Stimulated activated CD4-positive, alpha-beta T cell treated with anti-CD3 and anti-CD28 coated beads, Interleukin-12 subunit alpha, Interleukin-12 subunit beta, amount 100 ng/mL, for 48 hours (primary cell): ENCODE measurements at places on chromosomes 3 and 15.

GRCh38 chr3:169579116-169579710 is 84.3 kb downstream of the MECOM start:
- DNase-seq = no peak

DNA sequence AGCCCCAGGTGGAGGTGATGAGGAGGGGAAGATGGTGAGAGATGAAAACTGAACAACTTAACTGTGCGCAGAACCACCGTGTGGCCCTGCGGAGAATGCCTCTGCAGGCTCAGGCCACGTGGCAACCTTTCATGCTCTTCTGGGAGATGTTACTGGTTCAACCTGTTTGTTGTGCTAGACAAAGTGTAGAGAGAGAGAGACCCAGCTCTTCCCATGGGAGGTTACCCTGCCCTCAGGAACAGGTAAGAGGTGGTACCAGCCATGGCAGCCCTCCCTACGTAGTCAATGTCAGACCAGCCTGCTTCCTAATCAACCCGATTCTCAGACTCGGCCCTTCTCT is 37.0 kb upstream of the HACD2 start:
- DNase-seq = no peak

DNA sequence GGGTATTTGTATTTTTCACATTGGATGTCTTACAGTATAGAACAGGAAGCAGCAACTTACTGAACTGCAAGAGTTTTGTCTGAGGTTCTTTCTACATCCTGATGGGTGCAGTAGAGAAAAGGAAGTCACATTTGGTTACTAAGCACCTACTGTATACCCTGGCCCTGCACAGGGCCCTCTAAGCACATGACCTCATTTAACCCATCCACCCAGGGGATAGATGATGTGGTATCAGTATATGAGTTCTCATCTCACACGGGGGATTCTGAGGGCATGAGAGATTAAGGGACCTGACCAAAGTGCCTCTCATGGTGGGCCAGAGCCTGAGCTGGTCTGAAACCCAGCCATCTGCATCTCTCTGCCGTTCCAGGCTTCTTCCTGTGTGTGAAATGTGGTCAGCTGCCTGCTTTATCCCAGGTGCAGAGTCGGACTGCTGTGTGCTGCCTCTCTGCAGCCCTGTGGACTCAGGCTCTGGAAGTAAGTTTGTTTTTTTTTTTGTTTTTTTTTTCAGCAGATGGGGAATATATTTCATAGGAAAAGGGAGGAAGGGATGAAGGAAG is 17.9 kb downstream of the SLC6A11 start:
- DNase-seq = no peak

GRCh38 chr3:157074490-157074889 is 85.5 kb downstream of the CCNL1 start:
- no peak for DNase-seq

GRCh38 chr3:47377186-47377585 is 3.6 kb upstream of the PTPN23 start:
- DNase-seq = no peak

DNA sequence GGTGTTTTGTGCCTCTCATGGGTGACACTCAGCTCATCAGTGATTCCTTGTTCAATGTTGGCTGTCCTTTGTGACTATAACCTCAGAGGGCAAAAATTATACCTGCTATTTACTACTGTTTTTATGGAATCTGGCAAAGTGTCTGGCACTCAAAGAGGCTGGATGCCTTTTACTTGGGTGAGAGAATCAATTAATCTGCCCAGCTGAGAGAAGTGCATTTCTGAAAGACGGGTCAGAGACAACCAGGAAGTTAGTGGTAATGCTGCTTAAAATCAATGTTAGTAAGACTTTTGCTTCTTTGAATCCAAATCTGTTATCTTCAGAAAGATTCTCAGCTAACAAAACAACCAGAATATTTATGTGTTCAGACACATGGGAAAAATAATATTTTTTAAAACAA is 436.2 kb upstream of the SUCLG2 start:
- DNase-seq = no peak

GRCh38 chr3:184261270-184261853 is at the start of gene CAMK2N2:
Gene CAMK2N2 (minus strand): TSS chr3:184261553. CDS start chr3:184261285, 268 bp downstream.
- no peak for DNase-seq

DNA sequence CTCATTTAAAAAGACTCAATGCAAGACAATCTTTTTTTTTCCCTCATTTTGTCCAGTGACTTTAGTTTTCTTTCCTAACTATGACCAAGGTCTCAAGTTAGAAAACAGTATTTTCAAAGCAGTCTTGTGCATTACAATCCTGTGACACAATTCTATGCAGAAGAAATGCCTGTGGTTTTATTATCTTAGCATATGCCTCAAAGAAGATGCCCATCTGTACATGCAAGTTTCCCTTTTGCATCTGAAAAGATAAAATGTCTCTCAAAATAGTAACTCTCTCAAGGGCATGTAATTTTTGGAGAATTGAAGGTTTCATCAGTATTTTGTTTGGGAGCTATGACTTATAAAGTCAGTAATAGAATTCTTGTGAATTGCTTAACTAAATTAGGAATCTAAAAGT is 292.0 kb upstream of the SUCLG2 start:
- no peak for DNase-seq

DNA sequence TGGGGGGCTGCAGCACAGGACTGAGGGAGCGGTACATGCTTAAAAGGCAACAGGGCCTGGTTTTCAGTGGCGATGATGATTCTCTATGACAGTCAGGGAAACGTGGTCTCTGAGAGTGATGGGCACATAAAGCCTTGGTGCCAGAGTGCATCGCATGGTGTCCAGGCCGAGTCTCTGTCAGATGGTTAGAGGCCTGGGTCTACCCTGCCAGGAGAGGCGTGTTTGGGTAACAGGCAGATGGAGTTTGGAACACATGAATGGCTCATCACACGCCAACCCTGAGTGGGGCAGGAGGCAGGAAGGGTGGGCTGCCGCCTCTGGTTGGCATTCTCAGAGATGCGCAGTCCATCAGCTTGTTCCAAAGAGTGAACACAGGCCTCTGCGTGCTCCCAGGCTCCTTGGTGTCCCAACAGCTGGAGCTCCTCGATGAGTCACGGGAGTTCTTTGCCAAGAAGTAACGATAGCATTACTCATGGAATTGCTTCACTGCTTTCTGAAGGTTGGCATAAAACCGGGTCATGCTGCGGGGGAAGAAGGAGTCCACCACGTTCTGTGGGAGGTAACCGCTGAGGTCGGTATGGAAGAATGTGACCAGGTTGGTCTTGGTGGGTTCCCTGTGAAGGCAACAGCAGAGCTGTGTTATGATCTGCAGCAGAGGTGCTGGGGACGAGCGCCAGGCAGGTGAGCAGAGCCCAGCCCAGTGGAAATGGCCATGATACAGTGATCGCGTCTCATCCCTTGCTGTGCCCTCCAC is 11.0 kb downstream of the STARD5 start:
- no peak for DNase-seq

GRCh38 chr3:176651622-176652021 is 545.7 kb downstream of the TBL1XR1 start:
- no peak for DNase-seq

GRCh38 chr3:197124713-197125112 is 95.1 kb upstream of the MELTF start:
- no peak for DNase-seq

- no peak for DNase-seq
Measured at GRCh38 chr15:78307976-78308375, 8.6 kb upstream of the SKIC8 start.

GRCh38 chr3:71067977-71068654 is 515.4 kb downstream of the FOXP1 start:
- DNase-seq = no peak

GRCh38 chr15:27884726-27885125 is 214.4 kb downstream of the OCA2 start:
- DNase-seq = no peak

- DNase-seq = no peak
Measured at GRCh38 chr3:166052440-166052839, 215.2 kb upstream of the BCHE start.

GRCh38 chr3:41960826-41961750 is 815 bp downstream of the ULK4 start:
- peak; percentile 41 for DNase-seq

- no peak for DNase-seq
Measured at GRCh38 chr3:31055757-31056156, 161.3 kb upstream of the GADL1 start.

DNA sequence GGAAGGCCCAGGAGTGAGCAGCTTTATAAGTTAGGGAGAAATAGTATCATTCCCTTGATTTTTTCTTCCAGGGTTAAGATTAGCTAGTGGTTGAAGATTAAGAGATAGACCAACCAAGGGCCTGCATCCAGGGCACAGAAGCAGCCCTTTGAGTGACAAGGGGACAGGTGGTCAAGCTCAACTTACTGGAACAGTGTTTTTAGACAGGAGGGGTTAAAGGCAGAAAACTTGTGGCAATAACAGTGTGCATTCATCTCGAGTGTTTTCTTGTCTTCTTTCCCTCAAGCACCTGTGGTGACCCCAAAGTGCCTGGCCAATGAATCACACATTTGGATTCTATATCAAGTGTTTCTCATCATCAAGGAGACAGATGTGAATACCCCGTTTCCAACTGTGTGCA is 267.5 kb downstream of the PDCD6IP start:
- DNase-seq = no peak

- peak; percentile 82 for DNase-seq
Measured at GRCh38 chr3:52253314-52254304, 8.1 kb downstream of the PPM1M start.

GRCh38 chr3:117761703-117762620 is 1052.4 kb downstream of the TUSC7 start:
- no peak for DNase-seq

- no peak for DNase-seq
Measured at GRCh38 chr3:85360742-85361387, 402.1 kb downstream of the CADM2 start.

DNA sequence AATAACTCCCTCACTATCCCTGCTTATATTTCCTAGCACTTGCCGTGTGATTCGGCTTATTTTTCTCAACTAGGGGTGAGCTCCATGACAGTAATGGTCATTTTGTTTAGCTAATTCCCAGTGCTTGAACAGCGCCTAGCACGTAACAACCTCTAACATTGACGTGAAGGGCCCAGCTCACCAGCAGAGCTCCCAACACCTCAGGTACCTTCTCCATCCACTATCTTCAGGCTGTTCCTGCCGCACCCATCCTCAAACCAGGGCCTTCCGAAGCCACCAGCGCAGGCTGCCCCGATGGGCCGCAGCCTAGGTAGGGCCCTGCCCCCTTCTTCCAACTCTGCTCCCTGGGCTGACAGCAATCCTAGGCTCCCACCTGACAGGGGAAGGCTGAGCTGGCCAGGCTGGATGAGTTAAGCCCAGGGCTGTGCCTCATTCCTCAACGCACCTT is 751 bp upstream of the RPS17 start:
- no peak for DNase-seq

- no peak for DNase-seq
Measured at GRCh38 chr3:195197765-195198425, 73.1 kb downstream of the XXYLT1 start.

DNA sequence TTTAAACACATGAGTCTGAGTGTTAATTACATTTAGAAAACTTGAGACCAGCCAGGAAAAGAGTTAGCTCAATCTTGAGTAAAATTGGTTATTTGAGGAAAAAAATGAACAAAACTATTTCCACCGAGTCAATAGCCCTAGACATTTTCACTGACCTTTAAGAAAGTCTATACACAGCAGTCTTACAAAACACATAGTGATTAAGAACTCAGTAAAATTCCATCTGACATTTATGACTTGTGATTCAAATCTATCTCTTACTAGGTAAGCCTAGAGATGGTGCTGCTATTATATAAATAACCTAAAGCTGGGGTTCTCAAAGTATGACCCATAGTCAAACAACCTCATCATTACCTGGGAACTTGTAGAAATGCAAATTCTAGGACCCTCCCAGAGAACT is 109.1 kb upstream of the COL8A1 start:
- DNase-seq = no peak

DNA sequence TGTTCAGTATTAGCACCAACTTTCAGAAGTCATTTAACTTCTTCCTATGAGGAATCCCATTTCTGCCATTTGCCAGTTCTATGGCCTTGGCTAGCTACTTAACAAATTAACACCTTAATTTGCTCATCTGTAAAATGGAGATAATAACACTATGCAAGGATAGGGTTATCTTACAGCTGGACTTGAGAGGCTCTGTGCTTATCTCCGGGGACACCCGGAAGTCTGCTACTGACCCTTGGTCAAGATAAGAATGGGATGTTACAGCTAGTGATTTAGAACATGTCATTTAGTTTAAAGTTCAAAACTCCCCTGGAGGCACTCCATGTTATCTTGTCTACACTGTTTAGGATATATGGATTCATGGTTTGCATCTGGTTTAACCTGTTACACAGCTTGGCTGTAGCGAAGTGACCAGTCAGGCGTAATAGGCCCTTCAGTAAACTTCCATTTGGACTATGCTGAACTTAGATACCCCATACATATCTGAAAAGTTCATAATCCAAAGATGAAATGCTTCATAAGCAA is 156.0 kb upstream of the CD96 start:
- DNase-seq = no peak

DNA sequence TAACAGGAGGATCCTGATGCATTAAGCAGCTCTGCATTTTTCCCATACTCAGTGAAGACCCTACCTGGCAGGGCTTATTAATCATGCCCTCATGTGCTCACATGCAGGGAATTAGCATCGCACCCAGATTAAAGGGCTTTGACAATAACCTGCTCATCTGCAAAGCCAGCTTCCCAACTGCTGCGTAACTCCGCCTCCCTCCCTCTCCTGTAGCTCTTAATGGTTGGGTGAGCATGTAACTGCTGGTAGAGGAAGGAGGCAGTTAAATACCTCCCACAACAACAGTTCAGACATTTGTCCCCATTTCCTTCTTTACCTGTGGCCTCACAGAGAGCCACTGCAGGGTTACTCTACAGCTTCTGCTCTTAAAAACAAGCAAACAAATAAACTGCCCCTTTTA is 203.6 kb upstream of the WNT5A start:
- no peak for DNase-seq

DNA sequence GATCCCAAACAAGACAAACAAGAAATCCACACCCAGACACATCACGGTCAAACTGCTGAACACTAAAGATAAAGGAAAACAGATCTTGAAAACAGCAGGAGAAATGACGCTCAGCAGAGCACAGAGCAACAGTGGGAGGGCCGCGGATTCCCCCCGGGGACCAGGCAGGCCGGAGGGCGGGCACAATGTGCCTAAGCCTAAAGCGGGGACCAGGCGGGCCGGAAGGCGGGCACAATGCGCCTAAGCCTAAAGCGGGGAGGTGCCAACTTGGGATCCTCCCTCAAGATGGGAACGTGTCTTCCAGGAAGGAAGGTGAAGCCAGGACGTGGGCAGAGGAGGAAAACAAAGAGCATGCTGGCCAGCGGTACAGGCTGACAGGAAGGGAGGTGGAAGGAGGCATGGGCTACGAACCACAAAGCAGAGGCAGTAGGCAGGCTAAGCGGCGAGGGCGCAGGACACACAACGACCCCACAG is 31.1 kb downstream of the CYFIP1 start:
- DNase-seq = no peak

DNA sequence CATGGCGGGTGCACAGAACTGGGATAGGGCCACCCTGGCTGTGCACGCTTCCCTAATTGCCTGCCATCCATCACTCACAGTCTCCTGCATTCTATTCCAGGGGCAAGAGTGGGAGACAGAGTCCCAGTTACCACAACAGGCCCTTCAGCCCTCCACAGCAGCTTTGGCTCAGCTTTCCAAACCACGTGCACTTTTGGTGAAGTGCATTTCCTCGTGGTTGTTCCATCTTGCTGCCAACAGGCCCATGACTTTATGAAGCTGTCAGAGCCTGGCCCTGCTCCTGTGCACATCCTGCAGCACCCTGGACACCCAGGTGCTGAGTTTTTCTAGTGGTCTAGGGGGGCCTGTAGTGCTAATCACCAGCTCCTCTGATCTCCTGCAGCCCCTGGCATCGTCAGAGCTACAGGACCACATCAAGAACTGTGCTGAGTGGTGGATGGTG is 110.2 kb downstream of the ADCY5 start:
- DNase-seq = no peak
